ENCODE measurements at places on chromosomes 7 and 10. TPM values are rescaled to one million over a fixed set of nuclear protein-coding genes. Genes with fewer than 3 reads are reported as not detected.

Gene ZNF487
- 1.8 TPM for total RNA-seq

Gene IRF5
- total RNA-seq, result 5.0 TPM

Gene ASIC3
- total RNA-seq, result 2.2 TPM

Gene AKR1C8
- total RNA-seq, result 24.7 TPM

Gene GIMAP6
- 6.5 TPM for total RNA-seq

Gene CDHR3
- total RNA-seq, result 7.7 TPM

Gene DNAJC12
- total RNA-seq, result 14.3 TPM

GRCh38 chr7:32958046-32959025, 1.1 kb downstream of the FKBP9 start:
- no peak for DNase-seq

GRCh38 chr10:103448746-103449145, 3.4 kb downstream of the CALHM2 start:
- DNase-seq, result no peak

GRCh38 chr10:100730725-100731406, 14.5 kb upstream of the PAX2 start:
- no peak for DNase-seq

GRCh38 chr10:113068178-113068890, 118.3 kb downstream of the TCF7L2 start:
- DNase-seq, result no peak

DNA sequence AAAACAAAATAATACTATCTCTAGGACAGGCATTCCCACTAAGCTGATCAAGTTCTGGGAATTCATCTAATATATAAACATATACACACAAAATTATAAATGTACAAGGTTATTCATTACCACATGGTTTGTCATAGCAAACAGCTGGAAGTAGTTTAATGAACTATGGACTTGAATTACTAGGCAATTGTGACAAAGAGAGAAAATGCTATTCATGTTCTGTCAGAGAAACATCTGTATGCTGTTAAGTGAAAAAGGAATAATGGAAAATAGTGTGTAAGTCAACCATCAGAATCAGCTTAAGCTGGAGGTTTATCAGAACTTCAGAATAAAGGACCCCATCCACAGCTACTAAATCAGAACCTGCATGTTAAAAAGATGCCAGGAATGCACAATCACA, 2.8 kb downstream of the ZNF248 start:
- DNase-seq, result no peak

DNA sequence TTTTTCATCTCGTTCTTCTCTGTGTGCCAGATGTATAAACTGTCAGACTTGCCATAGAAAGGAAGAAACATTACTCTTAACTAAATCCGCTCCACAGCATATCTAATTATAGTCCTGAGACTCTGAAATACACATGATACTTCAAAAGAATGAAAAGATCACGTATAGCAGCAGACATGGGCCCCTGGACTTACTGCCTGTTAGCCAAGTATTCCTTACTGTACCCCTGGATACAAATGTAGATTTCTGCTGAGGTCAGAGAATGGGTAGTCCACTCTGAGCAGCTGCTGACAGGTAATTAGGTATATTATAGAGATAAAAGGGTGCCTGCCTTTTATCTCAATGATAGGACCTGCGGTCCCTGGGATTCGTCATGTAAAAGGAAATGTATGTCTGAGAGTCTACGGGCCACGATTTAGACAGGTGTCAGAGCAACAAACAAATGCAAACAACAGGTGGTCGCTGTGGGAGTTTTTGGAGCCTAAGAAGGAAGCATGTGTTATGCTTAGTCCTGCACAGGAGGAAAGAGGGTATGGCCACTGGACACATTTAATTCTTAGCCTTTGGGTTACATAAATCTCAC, 69.4 kb downstream of the VOPP1 start:
- DNase-seq, result no peak

DNA sequence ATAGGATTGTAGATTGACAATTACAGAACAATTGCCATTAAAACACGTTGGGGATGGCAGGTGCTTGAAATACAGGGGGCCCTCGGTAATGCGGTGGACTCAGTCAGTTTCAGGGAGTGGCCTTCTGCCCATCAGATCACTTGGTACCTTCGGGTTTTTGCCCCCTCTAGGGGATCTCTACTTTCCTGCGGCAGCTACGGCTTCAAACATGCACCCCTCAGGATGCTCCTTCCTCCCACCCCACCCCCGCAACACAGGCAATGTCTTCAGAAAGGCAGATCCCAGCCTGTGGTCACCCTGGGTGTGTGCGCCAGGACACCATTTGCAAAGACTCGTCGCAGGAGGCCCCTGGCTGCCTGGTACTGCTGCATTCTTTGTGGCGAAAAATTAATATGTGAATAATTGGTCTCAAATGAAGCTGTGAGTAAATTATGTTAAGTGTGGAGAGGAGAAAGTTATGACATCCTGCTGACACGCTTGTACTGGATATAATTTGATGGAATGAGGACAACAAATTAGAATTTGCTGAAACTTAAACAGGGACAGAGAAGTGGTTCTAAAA, 431.0 kb upstream of the MKI67 start:
- DNase-seq, result no peak

GRCh38 chr7:39838326-39838725, 111.7 kb upstream of the CDK13 start:
- DNase-seq, result no peak

GRCh38 chr10:46091828-46092523, 45.9 kb upstream of the MSMB start:
- DNase-seq, result no peak

DNA sequence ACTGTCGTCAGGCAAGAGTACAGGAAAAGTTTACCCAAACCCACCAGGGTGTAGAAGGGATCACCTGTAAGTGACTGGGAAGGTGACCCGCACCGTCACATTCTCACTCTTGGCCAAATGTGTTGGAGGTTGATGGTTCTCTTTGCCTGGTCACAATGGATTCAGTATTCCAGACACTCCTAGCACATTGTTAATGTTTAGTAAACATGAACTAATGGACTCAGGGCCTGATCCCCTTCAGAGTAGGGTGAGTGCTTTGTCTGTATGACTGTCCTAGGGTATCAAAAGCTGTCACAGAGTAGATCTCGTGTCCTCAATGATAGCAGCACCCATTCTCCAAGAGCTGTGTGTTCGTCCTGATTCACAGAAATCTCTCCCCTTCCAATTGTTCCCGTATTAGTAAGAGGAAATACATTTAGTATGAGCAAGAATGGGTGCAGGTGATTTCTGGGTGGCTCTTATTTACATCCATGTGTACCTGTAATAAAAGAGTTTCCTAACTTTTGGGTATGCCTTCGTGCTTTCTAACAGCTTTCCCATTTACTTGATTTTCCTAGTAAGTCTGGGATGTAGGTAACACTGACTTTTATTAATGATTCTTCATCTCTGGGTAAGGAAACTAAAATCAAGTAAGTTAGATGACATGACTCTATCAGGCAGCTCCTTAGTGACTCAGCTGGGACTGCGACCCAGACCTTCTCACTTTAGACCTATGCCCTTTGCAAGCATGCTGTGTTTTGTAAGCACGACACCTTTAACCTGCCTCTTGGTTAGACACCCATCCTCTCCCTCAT, 4.7 kb downstream of the EEPD1 start:
- peak; percentile 70 for DNase-seq

GRCh38 chr10:105974803-105975456, 1189.6 kb downstream of the SORCS1 start:
- DNase-seq, result peak; percentile 48

DNA sequence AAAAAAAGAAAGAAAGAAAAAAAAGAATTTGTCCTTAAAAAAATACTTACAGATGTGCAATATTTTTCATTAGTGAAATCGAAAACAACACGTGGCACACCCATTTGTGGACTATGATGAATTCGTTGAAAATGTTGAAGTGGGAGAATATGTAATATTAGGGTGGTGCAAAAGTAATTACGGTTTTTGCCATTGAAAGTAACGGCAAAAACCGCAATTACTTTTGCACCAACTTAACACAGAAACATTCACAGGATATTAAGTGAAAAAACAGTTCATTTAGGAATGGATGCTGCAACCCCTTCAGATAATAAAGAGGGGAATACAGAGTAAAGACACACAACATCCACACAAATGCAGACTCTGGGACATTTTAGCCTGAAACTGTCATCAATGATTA, 96.0 kb downstream of the CALN1 start:
- no peak for DNase-seq

DNA sequence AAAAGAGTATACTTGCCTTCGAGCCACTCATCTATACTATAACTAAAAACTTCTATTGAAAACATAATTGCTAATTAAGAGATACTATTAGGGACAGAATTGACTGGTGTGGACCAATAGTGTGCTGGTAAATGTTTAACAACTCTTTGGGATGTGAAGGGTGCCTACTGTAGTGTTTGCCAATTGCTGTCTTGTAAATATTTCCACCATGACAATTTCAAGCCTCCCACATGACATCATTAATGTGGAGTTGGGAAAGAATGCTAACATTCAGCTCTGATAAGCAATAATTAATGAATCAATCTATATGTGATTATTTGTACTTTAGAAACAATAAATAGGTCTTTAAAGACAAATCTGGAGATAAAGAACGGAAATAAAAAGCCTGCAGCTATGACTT, 136.8 kb downstream of the DGKB start:
- DNase-seq, result no peak

- DNase-seq, result no peak
Measured at GRCh38 chr10:29392376-29393021, 103.6 kb downstream of the LYZL1 start.

- no peak for DNase-seq
Measured at GRCh38 chr7:128837521-128837921, 7.3 kb downstream of the FLNC start.

GRCh38 chr7:138720286-138720685, 19.1 kb upstream of the SVOPL start:
- no peak for DNase-seq

DNA sequence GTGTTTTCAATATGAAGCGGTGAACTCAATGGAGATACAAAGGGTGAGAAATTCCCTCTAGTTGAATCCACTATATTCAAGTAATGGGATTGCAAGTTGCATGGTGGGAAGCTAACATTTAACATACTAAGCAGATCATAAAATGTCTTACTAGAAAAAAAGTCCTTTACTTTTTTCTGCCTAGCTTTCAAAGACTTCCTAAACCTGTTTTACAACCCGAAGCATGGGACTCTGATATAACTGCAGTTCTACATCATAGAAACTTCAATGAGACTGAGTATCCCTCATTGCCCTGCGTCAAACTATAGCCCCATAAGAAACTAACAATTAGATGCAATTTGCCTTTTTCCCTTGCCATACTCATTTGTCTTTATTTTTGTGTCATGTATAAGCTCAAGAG, 179.9 kb downstream of the RTKN2 start:
- DNase-seq, result no peak

DNA sequence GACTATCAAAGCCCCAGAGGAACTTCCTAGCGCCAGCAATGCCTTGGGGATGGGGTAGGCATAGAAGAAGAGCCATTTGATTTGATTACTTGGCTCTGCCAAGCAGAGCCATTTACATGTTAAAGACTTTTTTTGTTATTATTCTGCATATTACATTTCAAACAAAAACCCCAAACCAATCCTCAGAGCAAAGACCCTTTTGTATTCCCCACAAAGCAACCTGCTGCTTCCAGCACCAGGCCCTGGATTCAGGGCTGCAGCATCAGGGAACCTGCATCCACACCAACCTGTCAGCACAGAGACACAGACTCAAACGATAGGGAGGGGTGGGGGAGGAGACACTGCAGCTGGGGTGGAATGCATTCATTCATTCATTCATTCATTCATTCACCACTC, 73.2 kb downstream of the GRID1 start:
- no peak for DNase-seq

DNA sequence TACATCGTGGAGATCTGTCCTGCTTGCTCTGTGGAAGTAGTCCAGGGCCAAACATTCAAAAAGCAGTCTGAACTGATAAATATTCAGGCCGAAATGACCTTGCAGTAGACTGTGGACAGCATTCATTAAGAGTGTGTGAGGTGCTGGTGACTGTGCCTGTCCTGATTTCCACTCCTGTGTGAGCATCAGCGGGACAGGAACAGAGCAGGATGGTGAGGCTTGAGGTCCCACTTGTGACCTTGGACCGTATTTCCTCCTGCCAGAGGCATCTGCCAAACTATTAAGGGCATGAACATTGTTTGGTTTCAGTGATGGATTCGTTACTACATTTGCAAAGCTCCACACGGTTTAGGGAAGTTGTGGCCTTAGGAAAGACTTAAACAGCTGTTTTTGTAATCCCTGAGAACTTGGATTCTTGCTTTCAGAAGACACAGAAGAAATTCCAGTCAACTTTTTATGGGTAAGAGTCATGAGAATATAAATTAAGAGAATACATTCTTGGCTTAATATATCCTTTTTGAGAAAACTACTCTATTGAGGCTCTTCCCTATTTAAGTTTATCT, 32.8 kb downstream of the CCNY start:
- DNase-seq, result no peak

- no peak for DNase-seq
Measured at GRCh38 chr10:117553142-117553814, 10.7 kb downstream of the EMX2 start.

GRCh38 chr7:90923541-90923997, 327.4 kb downstream of the CDK14 start:
- no peak for DNase-seq

DNA sequence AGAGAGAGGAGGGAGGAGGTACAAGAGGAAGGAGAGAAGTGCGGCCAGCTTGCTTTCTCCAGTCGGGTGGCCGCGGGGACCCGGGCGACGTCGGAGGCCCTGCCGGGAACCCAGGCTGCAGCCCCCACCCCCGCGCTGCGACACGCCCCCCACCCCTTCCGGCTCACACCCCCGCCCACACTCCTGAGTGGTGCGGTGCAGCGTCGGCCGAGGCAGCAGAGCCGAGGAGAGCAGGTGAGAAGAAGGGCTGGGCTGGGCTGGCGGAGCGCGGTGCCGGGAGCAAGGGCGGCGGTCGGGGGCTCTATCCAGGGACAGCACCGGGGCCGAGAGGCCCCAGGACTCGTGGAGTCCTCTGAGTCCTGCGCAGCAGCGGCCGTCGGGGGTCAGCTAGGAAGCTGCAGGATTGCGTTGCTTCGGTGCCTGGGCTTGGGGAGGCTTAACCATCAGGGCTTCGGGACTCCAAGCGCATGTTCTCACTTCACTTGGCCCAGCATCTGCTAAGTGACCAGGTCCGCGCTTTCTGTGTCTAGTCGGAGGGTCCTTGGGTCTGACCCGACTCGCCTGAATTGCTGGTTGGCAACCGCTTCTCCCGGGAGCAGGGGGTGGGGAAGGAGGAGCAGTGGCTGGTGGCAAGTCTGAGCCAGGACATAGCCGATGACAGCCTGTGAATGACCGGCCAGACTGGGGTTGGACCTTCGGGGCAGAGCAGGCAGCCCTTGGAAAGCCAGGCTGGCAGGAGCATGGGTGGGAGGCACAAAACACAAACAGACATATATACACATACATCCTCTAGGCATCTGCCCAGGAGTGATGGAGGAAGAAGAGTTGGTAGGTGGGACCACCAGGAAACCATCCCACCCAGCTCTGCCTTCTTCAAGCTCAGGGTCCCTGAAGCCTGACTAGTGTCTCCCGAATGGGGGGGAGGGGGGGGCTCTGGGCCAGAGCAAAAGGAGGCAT, 683 bp downstream of the CHAT start:
- no peak for DNase-seq

- DNase-seq, result no peak
Measured at GRCh38 chr7:90201500-90202195, 9.9 kb upstream of the STEAP2 start.
